ENCODE measurements at places on chromosomes 1 and 21.

DNA sequence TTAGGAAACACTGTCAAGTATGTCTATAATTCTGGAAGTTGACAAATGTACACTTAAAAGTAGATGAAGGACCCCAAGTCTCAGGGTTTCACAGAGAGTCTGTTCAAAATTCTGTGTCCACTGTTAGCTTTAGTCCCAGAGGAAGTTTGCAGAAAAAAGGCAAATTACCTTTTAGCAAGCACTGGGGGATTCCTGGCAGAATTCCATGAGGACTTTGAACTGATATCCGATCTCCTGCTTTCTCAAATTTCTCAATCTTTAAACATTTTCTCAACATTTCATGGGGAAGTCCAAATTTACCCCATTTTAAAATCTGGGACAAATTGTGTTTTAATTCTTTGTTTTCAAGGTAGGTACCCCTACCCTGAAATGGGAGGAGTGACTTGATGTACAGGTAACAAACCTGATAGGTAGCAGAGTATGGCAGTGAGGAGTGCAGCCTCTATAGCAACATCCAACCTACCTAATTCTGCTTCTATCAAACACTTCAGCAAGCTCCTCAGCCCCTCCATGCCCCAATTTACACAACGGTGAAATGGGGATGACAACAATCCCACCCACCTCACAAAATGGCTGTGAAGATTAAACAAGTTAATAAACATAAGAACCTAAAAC, 344.9 kb downstream of the OMA1 start:
- no peak for DNase-seq

- DNase-seq: no peak
These were observed 6.1 kb downstream of the AK2 start for GRCh38 chr1:33030575-33030974.

GRCh38 chr1:43207229-43207853, 35.2 kb downstream of the CFAP57 start:
- DNase-seq: no peak

- DNase-seq: no peak
These were observed 88.0 kb downstream of the NTNG1 start for GRCh38 chr1:107228704-107229371.

- DNase-seq: no peak
These were observed 77.5 kb downstream of the PAPPA2 start for GRCh38 chr1:176540428-176540827.

GRCh38 chr1:1487701-1488100, 16.1 kb downstream of the ATAD3B start:
- DNase-seq: no peak

DNA sequence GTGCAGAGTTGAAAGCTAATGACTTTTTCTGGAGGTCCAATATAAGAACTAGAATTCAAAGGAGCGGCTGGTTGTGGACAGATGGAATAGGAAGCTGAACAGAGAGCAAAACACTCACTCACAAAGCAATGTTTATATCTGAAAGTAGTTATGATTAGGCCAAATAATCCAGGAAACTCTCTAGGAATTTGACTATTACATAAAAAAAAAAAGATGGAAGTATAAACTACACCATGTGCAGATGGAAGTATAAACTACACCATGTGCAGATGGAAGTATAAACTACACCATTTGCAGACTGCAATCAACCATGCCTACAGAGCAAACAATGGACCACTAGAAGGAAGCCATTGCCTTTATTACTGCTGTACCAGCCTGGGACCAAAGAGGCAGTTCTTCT, 771.1 kb downstream of the BRINP3 start:
- DNase-seq: no peak

- no peak for DNase-seq
These were observed 27.3 kb downstream of the KIAA2013 start for GRCh38 chr1:11898831-11899467.

GRCh38 chr1:30526652-30527345, 196.6 kb downstream of the MATN1 start:
- DNase-seq: no peak

DNA sequence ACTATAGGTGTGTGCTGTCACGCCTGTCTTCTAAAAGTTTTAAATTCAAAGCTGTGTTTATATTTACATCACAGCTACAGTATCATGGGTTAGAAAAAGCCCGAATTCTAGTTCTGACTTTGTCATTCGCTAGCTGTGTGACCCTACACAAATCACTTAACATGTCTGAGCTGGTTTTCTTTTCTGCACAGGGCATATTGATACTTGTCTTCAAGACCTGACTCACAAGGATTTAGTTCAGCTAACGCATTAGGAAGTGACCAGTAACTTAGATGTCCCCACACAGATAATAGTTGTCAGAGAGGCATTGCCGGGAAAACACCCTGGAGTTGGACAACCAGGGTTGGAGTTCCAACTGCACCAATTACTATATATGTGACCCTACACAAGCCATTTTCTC, 25.9 kb downstream of the GIPC2 start:
- no peak for DNase-seq

GRCh38 chr1:210525716-210526454, 197.2 kb downstream of the HHAT start:
- DNase-seq: no peak

DNA sequence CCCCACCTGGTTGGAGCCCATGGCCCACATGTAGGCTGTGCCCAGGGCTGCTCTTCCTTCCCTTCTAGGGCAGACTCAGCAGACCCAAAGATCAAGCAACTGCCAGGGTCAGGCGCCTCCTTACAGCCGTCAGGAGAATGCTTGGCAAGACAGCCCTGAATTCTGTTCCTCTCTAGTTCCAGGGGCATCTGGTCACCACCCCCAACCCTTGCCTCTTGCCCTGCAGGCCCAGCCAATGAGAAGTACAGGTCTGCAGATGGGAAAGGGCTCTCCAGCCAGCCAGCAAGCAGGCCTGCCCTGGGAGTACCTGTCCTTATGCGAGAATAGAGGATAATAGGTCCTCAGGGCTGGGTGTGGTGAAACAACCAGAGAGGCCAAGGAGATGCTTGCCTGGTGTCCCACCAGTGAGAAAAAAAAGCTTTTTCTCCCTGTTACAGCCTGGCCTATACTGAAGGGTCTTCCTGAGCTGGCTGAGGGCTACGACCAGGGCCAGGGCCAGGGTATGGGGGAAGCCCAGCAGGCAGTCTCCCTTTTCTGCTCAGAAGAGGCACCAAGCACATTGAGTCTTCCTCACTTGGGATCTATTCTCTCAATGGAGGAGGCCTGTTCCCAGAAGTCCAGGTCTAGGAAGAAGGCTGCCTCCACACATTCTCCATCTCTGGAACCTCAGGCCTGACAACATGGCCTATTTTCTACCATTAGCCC, 31.4 kb downstream of the NAV1 start:
- no peak for DNase-seq

- no peak for DNase-seq
These were observed 20.2 kb downstream of the NFYC start for GRCh38 chr1:40711465-40712404.

DNA sequence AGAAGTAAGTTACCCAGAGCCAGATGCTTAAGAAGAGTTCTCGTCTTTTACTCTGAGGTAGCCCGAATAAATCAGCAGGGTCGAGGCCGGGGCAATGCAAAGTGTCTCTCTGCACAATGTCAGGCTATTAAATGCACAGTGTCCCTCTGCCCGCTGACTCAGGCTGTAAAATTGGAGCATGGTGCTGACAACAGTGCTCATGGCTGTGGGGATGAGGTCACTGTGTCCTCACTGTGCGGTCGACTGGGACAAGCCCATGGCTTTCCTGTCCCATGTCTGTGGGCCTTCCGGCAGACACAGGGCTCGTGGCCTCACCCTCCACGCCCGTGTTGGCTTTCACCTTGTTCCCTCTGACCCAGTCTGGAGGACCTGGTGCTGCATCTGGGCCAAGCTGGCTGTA, 14.6 kb upstream of the SLC2A1 start:
- no peak for DNase-seq

DNA sequence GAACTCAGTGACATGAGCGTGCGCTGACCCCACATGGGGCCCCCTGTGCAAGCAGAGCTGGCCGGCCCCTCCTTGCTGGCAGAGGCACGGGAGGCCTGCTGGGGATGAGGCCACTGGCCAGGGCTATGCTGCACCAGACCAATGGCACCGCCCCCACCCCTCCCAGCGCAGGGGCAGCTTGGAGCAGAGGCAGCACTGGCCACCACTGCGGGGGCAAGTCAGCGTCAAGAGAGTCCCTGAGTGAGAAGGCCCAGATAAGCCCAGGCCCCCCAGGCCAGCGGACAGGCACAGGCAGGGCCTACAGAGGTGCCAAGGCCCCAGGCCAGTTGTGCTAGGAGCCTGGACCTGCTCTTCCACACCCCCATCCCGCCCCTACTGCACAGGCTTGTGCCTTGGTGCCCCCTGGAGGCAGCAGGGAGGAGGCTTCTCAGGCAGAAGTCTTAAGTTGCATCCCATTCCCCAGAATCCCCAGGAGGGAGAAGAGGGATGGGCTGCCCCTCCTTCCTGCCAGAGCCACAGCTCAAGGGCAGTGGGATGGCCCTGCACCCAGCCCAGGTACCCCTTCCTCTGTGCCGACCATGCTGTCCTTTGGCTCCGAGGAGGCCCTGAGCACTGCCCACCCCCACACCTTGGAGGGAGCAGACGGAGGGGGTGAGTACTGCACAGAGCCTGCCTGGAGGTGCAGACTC, 35.8 kb downstream of the EPHX1 start:
- DNase-seq: no peak

- no peak for DNase-seq
These were observed 103.3 kb downstream of the CYYR1 start for GRCh38 chr21:26469789-26470188.

GRCh38 chr1:216927633-216928032, 204.4 kb upstream of the ESRRG start:
- DNase-seq: no peak

- no peak for DNase-seq
These were observed 336.6 kb downstream of the USH2A start for GRCh38 chr1:216086678-216087077.

DNA sequence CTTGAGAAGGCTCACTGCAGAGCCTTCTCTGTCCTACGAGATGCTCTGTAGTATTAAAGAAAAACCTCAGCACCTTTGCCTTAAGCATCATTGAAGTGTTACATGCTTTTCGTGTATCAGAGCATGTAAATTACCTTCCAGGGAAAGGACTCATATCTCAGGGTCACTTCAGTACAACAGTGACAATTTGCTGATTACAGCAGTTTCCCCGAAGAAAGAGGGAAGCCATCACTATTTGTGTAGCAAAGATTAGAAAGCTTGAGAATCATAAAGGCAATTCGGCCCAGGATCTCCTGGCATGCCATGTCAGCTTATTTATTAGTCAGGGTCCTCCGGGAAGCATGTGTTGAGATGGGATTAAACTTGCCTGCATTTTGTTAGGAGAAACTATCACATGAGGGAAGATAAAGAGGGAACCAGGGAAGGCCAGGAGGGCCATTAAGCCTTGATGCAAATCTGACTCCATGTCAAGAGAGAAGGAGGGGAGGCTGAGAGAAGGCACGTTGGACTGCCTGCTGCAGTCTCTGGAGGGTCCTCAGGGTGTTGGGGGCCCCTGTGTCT, 55.2 kb upstream of the KCNJ6 start:
- DNase-seq: no peak

DNA sequence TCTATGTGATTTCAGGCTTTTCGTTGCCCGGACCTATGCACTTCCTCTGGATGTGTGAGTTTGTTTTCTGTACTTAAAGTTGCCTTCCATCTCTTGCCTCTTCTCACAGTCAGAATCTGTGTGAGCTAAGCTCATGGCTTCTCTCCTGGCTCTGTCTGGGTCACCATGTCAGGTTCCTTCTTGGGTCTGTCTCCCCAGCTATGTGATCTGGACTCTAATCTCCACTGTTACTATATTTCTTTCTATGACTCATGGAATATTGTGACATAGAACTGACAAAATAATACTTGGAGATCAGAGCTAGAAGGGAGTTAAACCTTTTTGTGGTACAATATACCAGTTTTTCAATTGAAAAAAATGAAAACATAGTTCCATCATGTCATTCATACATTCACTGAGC, 172.7 kb upstream of the FGGY start:
- no peak for DNase-seq

DNA sequence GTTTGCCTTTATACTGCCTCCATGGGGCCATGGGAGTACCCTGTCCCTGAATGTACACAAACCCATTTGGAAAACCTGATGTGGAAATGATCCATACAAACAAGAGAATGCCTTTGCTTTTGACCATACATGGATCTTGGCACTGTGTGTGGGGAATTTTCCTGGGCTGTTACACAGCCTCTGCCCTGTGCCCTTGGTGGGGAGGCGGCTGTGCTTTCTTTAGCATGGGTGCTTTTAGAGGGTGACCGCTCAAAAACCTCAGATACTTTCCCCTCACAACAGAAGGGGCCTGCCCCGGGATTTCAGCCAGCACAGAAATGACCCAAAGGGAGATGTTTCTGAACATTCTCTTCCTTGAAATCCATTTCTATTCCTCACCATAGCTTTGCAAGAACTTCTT, 194.8 kb downstream of the LMO4 start:
- DNase-seq: no peak

- DNase-seq: no peak
These were observed 81.9 kb downstream of the FGGY start for GRCh38 chr1:59378621-59379370.

- no peak for DNase-seq
These were observed 67.1 kb downstream of the KCNH1 start for GRCh38 chr1:211066781-211067384.

GRCh38 chr1:82778612-82779011, 977.9 kb downstream of the ADGRL2 start:
- no peak for DNase-seq

GRCh38 chr1:184352776-184353175, 34.1 kb upstream of the C1orf21 start:
- no peak for DNase-seq

GRCh38 chr1:221875004-221875330, 133.1 kb upstream of the DUSP10 start:
- DNase-seq: no peak

GRCh38 chr1:54378157-54378873, 27.9 kb downstream of the SSBP3 start:
- no peak for DNase-seq

GRCh38 chr1:71836904-71837303, 445.4 kb downstream of the NEGR1 start:
- no peak for DNase-seq

- DNase-seq: no peak
These were observed 3.0 kb downstream of the CFHR3 start for GRCh38 chr1:196777603-196778002.
